ENCODE measurements at places on chromosomes 1 and 21.

DNA sequence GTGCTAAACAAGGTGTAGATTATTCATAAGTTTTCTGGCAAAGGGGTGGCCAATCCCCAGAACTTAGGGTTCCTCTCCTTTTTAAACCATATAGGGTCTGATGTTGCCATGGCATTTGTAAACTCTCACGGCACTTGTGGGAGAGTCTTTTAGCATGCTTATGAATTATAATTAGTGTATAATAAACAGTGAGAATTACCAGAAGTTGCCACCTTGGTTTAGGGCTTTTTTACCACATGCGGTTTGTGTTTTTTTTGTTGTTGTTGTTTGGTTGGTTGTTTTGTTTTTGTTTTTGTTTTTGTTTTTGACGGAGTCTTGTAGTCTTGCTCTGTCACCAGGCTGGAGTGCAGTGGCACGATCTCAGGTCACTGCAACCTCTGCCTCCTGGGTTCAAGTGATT is 8.9 kb upstream of the LAX1 start:
- DNase-seq: no peak

DNA sequence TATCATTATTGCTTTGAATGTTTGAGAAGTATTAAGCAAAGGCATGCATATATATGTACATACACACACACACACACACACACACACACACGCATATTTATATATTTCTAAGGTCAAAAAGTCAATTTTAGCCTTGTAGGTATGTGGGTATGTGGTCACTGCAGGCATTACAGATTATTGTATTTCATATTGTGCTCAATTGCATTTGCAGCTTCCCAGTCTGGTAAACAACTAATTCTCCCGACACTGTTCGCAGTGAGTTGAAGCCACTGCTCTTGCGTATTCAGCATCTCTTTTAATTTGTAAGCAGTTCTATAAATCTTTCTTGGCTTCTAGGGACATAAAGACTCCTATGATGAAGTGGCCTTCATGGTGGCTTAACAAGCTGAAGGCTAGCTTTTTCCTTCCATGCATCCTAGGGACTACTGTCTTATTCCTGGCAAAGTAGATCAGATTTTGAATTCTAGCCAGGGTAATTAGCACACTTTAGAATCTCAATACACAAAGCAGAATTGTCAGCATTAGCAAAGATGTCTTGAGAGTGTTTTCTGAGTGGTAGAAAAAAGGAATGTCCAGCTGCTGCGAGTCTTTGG is 368.6 kb upstream of the NEGR1 start:
- no peak for DNase-seq

- no peak for DNase-seq
Measured at GRCh38 chr1:239993366-239993765, 98.3 kb upstream of the FMN2 start.

GRCh38 chr21:39373634-39374033 is 24.7 kb upstream of the HMGN1 start:
- DNase-seq: peak; percentile 89

DNA sequence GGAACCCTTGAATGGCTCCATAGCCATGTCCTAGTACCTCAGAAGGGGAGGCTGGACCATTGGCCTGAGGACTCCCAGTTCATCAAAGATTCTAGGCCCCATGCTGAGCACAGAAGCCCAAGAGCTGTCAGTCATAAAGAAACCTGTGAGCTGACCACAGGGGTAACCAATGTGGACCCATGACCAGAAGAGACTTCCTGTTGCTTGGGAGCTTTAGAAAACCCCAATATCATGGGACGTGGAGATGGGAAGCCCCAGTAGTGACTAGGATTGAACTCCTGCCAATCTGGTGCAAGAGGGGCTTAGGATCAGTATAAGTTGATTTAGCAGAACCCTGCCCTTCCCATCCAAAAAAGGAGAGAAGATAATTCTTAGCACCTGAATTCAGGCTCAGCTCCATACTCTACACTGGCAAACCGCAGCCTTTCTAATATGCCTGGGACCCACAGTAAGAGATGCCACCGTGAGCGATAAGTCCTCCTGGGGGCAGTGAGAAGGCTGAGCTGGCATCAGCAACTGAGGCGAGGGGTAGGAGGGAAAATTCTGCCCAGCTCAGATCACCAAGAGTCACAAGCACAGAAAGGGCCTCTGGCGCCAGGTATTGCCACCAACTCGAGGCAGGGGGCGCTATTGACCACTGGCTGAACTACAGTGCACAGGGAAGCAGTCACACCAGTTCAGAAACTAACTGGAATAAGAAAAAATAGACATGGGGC is 108.9 kb downstream of the CAPN8 start:
- peak; percentile 74 for DNase-seq

Data from OCI-M1 (cell line).